ENCODE measurements at places on chromosomes 11 and 22. TPM values are rescaled to one million over a fixed set of nuclear protein-coding genes. Genes with fewer than 3 reads are reported as not detected.

KDM4E gene
- not detected for total RNA-seq

DNA sequence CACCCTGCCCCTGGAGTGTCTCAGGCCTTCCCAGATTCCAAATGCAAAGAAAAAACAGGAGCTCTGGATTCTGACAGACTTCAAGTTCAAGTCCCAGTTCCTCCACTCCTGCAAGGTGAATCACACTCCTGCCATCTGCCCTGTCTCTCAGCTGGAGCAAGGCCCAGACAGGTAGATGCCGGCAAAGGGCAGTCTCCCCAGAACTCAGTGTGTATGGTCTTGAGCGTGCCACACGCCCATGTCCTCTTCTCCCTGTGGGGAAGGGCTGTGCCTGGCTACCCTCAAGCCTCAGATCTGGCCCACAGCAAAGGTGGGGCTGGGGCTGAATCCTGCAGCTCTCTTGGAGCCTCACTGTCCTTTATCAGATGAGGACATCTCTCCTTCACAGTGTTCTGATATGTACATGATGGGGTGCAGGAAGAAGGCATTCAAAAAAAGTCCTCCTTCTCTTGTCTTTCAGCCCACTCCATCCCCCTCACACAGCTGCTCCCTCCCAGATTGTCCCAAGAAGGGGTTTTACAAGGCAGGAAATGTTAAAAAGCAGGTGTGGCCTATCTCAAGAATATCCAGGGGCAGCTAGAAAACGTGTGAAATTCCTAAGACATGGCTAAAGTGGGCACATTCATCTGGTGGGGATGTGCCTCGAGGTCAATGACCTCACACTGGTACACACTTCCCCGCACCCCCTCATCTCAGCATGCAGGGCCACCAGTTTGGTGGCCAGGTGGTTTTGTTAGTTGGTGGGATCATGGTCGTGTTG is 27.7 kb upstream of the ARFGAP3 start:
- no peak for DNase-seq
- H3K27ac ChIP-seq: no peak overlapping the region
- peaks cover 17% of the 10 kb centered on the region for H3K36me3 ChIP-seq
- H3K27me3 ChIP-seq: no peaks in the 10 kb centered on the region
- H3K4me1 ChIP-seq: peaks cover 24% of the 10 kb centered on the region
- H3K4me3 ChIP-seq: no peak overlapping the region

DNA sequence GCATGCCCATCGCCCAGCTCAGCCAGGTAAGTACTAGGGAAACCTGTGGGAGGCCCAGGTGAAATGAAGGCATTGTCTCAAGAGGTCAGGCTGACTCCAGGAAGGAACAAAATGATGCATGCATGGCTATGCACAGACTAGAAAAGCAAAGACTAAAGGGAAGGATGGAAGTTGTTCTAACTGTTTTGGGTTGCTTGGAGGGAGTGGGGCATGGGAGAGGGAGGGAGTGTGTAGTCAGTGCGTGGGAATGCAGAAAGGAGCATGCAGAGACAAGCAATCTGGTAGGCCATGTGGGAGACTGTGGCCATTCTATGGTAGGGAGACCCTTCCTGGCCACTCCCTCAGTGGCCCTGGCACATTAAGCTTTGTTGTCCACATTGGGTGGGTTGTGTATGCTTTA is 2.9 kb downstream of the MICAL3 start:
- H3K4me1 ChIP-seq: peaks cover 11% of the 10 kb centered on the region
- no peaks in the 10 kb centered on the region for H3K36me3 ChIP-seq
- H3K27ac ChIP-seq: no peak overlapping the region
- no peak overlapping the region for H3K4me3 ChIP-seq
- DNase-seq: no peak
- peaks cover 41% of the 10 kb centered on the region for H3K27me3 ChIP-seq

BBOX1 gene
- not detected for total RNA-seq

All from activated CD4-positive, alpha-beta T cell treated with anti-CD3 and anti-CD28 coated beads, Interleukin-2, amount 10 ng/mL, durations not matched to agents 7 days and 5 days (primary cell).